ENCODE measurements at places on chromosomes 4 and X.

- DNase-seq = no peak
Measured at GRCh38 chrX:109839694-109840567, 106.9 kb upstream of the ACSL4 start.

DNA sequence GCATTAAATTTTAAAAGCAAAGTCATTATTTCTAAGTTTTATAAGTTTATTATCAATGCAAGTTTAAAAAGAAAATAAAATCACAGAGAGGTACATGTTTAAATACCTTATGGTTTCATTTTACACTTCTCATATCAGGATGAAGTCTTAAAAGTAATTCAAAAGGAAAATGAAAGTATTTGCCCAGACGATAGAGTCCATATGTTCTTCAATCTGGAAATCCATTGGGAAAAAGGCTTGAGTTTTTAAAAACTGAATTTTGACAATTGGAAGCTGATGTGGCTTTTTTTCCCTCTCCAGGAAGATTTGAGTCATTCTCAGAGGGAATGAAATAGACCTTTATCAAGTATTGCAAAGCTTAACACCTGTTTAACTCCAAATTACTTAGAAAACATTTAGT is 37.1 kb downstream of the MAB21L2 start:
- DNase-seq = no peak

DNA sequence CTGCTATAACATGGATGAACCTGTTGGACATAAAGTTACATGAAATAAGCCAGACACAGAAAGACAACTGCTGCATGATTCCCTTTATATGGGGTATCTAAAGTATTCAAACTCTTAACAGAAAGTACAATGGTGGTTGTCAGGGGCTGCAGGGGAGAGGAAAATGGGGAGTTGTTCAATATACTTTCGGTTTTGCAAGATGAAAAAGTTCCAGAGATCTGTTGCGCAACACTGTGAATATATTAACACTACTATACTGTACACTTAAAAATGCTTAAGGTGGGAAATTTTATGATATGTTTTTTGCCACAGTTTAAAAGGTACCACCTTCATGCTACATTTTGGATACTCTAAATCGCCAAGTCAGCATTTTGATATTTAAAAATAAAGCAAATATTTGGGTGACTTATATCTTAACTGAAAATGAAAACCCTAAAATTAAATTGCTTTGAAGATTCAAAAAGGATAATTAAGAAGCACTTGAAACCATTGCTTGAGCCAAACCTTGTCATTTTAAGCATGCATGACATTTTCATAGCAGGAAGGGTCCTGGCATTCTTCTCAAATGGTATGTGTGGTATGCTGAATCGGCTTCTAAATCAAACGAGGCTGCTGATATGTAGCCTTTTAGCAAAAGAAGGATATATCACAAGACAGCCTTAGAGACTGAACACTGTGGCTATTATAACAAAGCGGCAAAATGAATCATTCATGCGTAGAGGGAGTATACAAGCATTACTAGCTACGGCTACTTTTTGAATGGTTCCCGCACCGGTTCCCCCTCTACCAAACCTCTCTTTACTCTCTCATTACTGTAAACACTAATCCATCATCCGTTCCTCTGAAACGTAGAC is 607.1 kb upstream of the DIPK2B start:
- DNase-seq = no peak

GRCh38 chrX:16436348-16437188 is 213.4 kb upstream of the S100G start:
- DNase-seq = peak; percentile 5

- no peak for DNase-seq
Measured at GRCh38 chrX:53479301-53479700, 45.1 kb upstream of the HSD17B10 start.

GRCh38 chr4:95045429-95045828 is 287.7 kb downstream of the BMPR1B start:
- DNase-seq = no peak

- DNase-seq = no peak
Measured at GRCh38 chr4:152528060-152528459, 7.8 kb downstream of the FBXW7 start.

- no peak for DNase-seq
Measured at GRCh38 chr4:144564358-144564757, 81.6 kb upstream of the HHIP start.

DNA sequence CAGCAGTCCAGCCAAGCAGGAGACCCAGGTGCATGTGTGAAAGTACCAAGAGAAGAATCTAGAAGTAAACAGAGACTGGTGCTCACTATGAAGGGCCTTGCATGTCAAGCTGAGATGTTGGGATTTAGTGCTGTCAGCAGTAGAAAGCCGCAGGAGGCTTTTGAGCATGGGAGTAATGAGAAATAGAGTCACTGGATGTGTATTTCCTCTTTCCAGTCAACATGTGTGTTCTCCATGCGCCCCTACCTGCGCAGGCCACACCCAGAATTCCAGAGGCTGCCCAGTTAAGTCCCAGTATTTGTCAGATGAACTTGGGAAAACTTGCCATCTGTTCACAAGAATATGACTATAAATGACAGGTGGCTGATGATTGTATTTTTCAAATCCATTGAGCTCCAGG is 4.5 kb upstream of the MAMLD1 start:
- DNase-seq = no peak

GRCh38 chr4:102535398-102536082 is 34.4 kb downstream of the NFKB1 start:
- no peak for DNase-seq

DNA sequence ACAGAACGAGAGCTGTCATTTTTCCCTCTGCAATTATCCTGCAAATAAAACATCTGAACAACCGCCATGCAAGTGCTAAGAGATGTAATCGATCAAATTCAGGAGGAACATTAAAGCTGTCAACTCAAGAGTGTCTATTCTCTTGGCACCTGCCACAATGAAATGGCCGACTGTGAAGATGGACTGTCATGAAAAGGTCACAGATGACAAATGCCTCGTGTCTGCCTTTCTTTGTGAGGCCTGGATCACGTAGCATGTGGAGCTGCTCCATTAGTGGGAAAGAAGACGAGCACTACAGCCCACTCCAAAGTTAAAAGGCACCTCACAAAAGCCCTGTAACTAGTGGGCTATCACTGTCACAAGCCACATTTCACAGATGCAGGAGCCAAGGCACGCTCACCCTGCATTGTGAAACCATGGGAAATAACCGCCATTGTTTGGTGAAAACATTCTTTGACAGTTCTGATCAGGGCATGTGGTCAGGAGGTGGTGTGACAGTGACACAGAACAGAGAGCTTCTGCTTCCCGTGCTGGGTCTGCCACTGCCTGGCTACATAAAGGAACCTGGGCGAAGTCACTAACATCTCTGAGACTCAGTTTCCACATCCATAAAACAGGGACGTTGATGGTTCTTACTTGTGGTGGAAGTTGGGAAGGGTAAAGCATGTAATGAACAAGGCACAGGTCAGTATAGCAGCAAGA is 98.9 kb downstream of the EVC2 start:
- DNase-seq = no peak

GRCh38 chr4:47668810-47669408 is 169.0 kb downstream of the CORIN start:
- DNase-seq = no peak

DNA sequence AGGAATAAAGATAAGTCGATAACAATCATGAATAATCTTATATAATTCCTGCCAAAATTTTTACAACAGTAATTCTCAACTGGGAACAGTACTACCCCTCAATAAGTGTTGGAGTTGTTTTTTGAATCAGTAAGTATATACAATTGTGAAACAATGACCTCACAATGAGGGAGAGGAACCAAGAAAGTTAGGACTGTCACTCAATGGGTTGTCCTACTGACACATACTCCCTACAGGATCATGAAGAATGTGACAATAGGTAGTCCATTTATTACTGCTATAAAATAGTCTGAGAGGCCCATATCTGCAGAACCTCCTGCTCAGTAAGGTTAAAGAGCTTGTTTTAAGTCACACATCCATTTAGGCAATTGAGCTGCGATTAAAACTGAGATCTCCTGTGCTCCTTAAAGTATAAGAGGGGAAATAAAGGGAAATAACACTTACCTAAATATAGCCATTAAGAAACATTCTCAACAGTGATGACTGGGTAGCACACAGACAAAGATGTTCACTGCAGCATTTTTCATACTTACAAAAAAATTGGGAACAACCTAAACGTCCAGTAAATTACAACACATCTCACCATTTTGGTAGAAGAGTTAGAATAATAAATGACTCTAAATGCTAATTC is 26.2 kb downstream of the FBXW7 start:
- no peak for DNase-seq

DNA sequence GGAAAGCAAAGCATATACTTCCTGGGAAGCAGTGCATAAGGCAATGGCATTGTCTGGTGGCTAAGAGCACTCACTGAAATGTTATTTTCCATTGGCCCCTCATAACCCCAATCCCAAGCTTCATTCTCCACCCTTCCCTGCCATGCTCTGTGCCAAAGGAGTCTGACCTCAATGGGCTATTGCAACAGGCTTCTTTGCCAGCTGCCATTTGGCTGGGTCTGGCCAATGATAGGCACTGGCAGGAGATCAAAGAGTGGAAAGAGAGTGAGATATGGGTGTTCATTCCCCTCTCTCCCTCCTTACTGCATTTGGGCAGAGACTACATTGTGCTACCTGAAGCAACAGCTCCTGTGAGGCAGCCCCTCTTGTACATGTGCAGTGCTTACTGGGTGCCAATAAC is 51.5 kb downstream of the LHFPL1 start:
- DNase-seq = no peak

- DNase-seq = no peak
Measured at GRCh38 chrX:9681011-9681410, 84.6 kb downstream of the GPR143 start.

GRCh38 chr4:188783606-188784160 is 644.4 kb downstream of the TRIML1 start:
- no peak for DNase-seq

- no peak for DNase-seq
Measured at GRCh38 chr4:142040043-142040442, 403.7 kb downstream of the IL15 start.

GRCh38 chrX:113594123-113594841 is 753.7 kb upstream of the AMOT start:
- DNase-seq = no peak

DNA sequence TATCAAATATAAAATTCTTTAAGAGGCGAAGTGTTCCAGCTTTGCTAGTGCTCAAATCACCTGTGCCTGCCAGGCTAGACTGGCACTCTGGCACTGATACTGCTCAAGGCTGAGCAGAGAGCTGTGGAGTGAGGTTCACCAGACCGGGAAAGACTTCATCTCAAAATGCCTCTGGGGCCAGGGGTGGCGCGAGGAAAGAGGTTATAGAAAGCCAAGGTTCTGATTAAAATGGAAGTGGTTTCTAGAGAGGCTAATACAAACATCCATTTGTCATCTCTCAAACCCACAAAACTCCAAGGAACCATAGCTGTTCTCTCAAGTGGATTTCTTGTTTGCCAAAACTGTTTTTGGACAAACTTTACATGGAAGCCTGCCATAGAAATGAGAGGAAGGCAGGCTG is 41.5 kb downstream of the F11 start:
- DNase-seq = no peak

DNA sequence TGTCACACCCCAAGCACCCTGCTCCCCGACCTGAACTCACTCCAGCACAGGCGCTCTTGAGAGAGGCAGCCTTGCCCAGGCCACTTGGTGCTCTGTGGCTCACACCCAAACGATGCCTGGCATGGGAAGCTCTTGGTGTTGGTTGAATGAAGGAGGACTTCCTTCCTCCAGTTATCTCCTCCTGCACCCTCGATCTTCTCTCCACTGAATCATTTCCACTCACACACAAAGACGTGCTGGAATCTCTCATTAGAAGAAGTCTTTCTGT is 90.5 kb upstream of the TRIM2 start:
- DNase-seq = no peak

GRCh38 chrX:106959901-106960300 is 39.7 kb downstream of the CLDN2 start:
- DNase-seq = no peak

DNA sequence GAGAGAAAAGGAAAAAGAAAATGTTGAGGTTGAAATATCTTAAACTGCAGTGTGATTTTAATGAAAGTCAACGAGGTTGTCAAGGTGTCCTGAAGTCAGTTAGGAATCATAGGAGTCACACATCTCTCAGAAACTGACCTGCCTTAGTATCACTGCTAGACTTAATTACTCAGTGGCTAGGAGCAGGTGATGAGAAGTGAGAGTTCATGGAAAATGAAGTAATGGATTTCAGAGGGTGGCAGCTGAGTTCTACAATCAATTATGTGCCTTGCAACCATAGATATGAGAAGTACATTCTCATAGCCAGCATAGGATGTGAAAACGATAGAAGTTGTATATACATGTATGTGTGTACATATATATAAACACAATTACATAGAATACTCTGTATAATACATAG is 1269.7 kb downstream of the FSTL5 start:
- no peak for DNase-seq

- DNase-seq = no peak
Measured at GRCh38 chr4:113524505-113525186, 236.9 kb downstream of the CAMK2D start.

GRCh38 chr4:1164956-1165545 is 7.3 kb downstream of the SPON2 start:
- DNase-seq = no peak

DNA sequence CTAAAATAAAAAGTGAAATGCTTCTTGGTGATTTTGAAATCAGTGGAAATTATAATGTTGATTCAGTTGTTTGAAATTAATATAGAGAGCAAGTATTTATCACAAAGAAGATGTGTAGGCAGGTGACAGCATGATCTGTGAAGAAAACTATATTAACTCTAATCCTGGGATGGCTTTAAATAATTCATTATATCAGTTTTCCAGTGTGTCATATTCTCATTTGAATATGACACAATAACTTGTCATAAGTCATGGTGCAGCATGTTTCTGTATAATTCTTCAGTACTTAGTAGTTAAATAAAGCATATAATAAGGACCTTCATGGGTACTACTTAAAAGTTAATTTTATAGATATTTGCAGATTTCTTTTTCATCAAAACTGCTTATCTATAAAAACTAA is 573.6 kb downstream of the INPP4B start:
- DNase-seq = no peak

DNA sequence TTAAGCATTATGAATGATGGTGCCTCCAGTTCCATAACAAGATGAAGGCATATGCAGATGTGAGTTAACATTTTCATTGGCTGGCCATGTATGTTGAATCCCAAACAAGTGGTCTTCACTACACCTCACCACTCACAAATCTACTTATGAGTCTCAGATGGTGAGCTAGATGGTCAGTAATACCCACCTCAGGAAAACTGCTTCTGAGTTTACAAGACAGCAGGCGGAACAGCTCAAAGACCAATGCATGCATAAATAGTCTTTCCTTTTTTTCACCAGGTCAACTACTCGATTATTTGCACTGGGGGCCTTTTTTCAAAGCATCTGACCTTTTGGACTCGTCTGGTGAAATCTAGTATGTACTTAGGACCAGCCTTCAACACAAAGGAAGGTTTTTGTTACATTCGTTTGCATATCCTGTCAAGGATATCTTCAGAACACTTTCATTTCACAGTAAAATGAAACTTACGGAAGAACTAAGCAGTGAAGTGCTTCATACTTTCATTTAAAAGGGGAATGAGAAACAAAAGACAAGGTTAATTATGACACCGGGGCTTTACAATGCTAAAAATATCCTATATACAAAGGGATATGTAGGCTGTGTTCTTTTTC is 23.1 kb upstream of the TLR7 start:
- DNase-seq = peak; percentile 85

GRCh38 chrX:138931212-138931611 is 219.7 kb upstream of the FGF13 start:
- no peak for DNase-seq
